ENCODE measurements at places on chromosomes 1 and 21.
A peak's percentile ranks its signal among the peaks of the same experiment; 100 is the strongest.

GRCh38 chr1:224182057-224182865 is 779 bp upstream of the DEGS1 start:
- peak; percentile 49 for DNase-seq

DNA sequence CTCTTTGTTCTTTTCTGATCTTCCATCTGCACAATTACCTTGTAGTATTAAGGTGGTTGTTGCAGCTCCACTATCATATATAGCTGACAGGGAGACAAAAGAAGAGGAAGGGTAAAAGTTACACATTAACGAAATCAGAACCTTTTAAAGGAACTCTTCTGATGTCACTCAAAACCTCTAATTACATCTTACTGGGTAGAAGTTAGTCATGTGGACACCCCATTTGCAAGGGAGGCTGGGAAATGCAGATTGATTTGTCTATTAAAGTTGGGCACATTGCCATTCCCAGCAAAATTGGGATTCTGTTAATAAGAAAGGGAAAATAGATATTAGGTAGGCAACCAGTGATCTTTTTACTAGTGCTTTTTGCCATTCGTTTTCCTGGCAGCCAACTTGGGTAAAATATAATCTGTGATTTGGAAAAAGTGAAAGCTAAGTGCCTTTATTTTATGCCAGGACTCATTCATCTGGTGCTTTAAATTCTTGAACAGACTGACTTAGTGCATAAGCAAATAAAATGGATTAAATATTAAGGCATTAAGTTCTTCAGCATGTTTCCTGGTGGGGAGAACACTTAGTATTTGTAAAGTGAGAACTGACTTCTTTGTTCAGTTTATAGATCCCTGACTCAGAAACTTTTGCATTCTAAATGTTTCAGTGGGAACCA is 71.3 kb downstream of the DNM3 start:
- no peak for DNase-seq

- no peak for DNase-seq
Observed at GRCh38 chr1:116990612-116991151, 10.9 kb upstream of the CD101 start.

DNA sequence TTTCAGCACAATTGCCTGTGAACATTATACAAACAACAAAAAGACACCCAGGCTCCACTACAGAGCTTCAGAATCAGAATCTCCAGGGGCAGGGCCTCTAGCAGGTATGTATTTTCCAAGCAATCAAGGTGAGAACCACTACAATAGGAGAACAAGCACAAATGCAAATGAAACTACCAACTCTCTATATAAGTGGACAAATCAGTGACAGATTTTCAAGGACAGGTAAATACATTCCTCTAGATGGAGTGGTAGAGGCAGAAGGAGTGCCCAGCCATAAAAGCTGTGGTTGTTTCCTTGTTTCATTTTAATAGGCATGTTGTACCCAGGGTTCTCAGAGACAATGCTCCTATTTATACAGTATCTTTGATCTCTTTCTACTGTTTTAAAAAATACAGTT is 20.1 kb upstream of the CCDC17 start:
- DNase-seq, result no peak

DNA sequence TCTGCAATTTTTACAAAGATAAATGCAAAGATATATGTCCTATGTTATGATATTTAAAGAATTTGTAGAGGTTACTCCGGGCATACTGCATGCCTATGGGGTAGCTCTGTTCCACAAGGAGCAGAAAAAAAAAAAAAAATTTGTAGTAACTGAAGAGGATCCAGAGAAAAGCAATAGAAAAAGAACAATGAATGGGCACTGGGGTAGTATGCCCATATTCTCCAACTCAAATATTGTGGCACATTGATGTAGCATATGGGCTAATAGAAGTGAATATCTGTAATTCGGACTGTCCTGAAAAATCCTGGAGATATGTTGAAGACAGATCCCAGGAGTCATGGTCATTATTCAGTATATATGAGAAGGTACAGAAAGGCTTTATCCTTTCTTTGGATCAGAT is 1.1 kb upstream of the AKIRIN1 start:
- DNase-seq, result no peak

GRCh38 chr21:33444499-33444898 is 35.3 kb downstream of the TMEM50B start:
- DNase-seq, result no peak

DNA sequence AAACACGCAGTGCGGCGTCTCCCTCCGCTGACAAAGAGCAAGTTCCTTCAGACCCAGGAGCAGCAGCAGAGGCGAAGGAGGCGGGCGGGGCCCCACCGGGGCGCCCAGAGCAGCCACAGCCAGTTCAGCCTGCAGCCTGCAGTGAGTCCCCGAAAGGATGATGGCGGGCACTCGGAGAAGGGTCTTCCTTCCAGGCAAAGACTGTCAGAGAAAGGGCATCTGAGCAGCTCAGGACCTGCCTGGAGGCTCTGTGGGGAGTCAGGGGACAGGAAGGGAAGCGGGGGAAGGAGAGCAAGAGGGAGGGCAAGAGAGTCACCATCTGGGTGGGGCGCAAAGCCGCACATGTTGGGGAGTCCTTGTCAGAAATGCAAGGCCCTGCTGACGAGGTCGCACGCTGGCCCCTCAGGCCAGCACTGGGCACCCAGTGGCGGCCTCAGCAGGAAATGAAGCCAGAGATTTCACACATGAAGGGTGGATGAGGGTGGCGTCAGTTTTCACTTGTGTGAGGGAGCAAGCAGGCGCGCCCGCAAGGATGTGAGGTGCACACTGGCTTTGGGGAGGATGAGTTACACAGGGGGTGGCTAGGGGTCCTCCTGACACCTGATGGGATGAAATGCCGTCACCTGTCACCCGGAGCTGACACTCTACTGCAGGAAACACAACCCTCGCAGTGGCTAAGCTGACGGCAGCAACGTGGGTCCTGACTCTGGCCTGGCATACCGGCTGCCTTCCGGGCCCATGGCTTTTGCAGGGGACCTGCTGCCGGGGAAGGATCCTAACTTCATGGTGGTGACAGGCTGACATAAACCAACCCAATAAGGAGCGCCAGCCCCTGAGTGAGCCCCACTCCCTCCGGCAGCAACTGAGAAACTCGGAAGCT is 6.6 kb downstream of the LRRC47 start:
- no peak for DNase-seq

DNA sequence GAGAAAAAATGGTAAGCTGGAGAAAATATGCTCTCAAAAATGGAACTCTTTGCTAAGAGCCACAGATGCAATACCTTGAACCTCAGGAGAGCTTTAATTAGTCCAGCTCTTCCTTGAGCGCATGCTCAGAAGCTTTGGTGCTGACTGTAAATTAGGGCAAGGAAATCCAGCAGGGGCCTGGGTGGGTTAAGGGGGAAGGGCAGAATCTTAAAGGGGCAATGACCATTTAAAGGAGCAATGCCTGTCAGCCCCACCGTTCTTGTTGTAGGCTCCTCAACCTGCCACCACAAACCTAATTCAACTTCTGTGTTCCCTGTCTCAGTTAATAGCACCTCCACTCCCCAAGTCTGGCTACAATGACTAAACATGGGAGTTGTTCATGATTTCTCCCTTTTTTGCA is 6.8 kb upstream of the SLC22A15 start:
- DNase-seq, result no peak

DNA sequence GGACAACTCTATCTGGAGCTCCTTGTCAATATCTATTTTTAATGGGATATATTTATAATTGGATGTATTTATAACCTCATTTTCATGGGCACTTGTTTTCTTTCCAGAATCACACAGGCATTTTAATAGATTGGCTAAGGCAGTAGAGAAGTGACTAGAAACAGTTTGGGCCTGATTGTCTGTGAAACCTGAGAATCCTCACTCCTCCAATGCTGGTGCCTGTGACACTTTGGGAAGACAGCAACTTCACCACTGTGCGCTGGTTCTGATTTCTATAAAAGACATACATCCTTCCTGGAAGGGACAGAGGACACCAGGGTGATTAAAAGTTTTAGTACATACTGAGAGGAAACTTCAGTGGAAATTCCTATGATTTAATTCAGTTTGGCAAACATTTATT is 39.6 kb upstream of the RXRG start:
- no peak for DNase-seq

GRCh38 chr1:54125386-54126070 is 27.3 kb downstream of the CDCP2 start:
- DNase-seq, result no peak
